ENCODE measurements at places on chromosomes 3 and 15.

- no peak for DNase-seq
Measured at GRCh38 chr15:63332367-63333124, 49.1 kb downstream of the CA12 start.

DNA sequence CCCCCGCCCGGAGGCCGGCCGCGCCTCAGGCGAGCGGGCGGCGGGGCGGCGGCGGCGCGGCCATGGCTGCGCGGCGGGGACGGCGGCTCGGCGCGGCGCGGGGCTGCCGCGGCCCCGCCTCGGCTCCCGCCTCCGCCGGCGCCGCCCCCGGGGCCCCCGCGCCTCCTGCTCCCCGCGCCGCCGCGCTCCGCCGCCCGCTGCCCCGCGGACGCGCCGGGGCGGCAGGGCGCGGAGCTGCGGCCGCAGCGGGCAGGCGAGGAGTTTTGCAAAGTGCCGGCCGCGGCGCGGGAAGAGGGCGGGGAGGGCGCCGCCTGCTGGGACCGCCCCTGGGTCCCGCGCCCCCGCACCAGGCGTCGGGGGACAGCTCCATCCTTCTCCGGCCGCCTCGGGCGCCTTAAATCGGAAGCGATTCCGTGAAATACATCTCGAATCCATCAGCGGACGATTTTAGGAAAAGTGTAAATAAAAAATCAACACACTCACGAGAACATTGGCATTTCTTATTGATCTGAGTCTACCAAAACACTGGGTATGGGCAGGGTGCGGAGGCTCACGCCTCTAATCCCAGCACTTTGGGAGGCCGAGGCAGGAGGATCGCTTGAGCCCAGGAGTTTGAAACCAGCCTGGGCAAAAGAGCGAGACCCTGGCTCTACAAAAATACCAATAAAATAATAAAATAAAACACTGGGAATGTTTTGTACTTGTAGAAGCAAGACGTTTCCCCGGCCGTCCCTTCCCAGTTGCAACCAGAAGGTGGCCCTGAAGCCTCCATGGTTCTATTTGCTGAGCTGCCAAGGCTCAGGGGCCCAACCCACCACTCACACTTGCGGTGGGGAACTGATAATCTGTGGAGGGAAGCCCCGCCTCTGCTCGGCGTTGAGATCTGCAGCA lies 136.9 kb downstream of the NUP210 start:
- no peak for DNase-seq

DNA sequence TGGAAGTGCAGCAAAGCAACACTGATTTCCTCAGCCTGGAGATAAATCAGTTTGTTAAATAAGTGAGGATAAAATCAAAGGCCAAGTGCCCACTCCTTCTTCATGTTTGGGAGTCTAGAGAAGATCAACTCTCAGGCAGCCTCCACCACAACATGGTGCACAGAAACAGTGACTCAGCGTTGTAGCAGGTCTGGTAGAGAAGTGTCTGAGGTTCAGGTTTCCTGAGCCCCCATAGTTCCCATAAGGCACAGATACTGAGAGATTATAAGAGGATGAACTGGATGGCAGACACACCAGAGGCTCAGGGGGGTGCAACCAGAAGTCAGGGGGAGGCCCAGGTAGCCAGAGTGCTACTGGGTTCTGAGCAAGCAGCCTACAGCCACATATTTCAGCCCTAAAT lies 166.7 kb downstream of the FRMD5 start:
- DNase-seq = no peak

GRCh38 chr3:188947401-188948280 lies 224.1 kb upstream of the TPRG1 start:
- no peak for DNase-seq

DNA sequence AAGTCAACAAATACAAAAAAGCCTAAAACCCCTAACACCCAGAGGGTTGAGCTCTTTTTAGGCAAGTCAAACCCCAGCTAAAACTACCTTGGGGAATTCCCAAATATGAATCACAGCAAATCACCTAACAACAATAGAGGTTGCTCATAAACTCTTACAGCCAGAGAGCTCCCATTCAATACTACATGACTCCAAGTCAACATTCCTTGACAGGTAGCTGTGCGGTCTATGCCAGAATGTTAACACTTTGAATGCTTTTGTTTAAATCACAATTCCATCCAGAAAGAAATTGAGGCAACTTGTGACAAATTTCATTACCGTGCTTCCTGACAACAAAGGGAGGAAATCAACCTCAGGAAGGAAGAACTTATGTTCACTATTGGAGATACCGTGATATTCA lies 7.5 kb upstream of the UACA start:
- DNase-seq = no peak

GRCh38 chr3:47007482-47008233 lies 28.2 kb downstream of the NBEAL2 start:
- no peak for DNase-seq

- no peak for DNase-seq
Measured at GRCh38 chr3:126270145-126270811, 86.9 kb downstream of the KLF15 start.

- no peak for DNase-seq
Measured at GRCh38 chr3:129195731-129196256, 12.1 kb upstream of the CNBP start.

DNA sequence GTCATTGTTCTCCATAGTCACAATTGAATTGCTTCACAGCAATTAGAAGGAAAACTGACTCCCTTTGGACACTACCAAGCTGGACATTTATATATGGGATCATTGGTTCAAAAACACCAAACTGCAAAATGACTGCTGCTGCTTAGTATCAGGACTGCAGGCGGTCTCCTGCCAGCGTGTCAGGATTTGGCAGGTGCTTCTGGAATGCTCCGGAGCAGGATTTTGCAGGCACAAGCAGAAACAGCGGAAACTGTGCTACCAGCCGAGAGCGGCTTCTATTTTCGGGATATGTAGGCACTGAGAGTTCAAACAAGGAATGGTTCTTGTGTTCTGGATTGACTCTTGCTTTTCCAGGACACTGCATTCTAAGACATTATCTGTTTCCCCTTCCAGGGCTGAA lies 95.5 kb downstream of the SSR3 start:
- no peak for DNase-seq

- peak; percentile 7 for DNase-seq
Measured at GRCh38 chr3:158845765-158846350, 44.0 kb downstream of the MFSD1 start.

DNA sequence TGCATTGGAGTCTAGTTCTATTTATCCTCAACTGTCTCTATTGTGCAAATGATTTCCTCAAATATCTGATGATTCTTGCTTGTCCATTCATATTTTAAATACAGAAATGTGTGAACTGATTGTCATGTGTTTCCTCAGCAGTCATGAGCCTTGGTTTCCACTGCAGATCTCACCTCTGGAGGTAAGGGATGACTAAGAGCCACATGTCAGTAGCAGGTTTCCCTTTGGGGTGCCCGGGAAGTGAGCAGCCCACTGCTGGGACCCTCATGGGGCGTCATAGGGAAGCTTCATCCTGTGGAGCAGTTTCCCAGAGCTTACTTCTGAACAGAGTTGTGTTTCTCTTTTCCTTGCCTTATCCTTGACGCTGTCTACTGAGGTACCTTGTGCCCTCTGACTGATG lies 149.2 kb upstream of the TOPAZ1 start:
- no peak for DNase-seq

DNA sequence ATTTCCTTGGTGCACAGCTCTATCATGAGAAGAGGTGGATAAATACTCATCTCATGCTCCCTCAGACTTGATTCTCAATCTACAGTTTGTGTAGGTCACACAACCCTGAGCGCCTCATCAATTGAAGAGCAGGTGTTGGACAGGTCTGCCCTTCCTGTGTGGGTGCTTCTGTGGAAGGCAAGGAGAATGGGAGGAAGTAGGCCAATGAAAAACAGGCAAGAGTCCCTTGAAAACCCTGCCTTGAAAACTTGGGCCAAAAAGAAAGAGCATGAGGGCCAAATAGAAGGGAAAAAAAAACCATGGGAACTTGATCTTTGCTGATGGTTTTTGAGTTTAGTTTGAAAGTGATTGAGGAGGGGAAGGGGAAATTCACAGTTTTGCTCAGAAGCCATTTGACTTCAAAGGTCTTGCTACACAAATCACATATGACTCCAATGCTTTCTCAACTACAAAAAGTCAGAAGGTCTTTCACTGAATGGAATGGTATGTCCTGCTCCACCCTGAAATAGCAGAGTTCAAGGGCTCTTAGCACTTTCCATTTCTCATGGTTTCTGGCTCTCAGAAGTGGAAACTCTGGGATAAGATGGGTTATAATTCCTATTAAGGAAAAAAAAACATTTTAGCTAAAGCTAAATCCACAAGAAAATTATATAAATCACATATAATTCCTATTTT lies 37.2 kb upstream of the TM4SF1 start:
- no peak for DNase-seq

GRCh38 chr3:86481031-86481430 lies 509.9 kb downstream of the VGLL3 start:
- no peak for DNase-seq

- no peak for DNase-seq
Measured at GRCh38 chr3:127676456-127676855, 3.7 kb downstream of the ABTB1 start.

DNA sequence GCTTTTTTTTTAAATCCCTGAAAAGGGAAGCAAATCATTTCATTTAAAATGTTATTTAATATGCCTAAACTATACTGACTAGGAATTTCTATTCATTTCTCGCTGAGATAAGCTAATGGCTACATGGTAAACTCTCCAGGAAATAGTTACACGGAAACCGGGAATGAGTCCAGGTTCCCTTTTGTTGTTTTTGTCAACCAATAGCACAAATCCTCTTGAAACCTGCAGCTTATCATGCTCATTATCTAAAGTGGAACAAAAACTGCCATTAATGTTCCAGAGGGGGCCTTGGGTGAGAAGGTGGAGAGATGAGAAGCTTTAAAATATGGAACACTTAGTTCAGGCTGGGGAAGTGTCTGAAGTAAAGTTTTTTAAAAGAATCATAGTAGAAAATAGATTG lies 113.5 kb upstream of the ALCAM start:
- no peak for DNase-seq

DNA sequence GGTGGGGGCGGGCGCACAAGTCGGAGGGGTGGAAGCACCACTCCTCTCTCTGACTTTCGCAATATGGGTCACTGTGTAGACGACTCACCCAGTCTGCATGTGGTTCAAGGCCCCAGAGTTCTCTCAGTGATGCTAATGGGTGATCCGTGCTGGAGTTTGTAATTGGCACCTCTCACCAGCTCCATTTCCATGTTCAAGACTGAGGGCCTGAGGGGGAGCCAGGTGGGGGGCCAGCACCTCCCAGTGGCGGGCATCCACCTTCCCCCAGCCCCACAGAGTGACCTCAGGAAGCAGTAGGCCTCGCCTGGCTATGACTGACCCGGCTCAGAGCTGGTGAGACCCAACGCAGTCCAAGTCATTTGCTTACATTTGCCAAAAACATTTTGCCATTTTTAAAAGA lies 230.0 kb upstream of the ST8SIA2 start:
- DNase-seq = no peak

GRCh38 chr3:104816716-104817115 lies 550.0 kb upstream of the ALCAM start:
- DNase-seq = no peak

- DNase-seq = no peak
Measured at GRCh38 chr15:47486040-47486439, 231.3 kb upstream of the SEMA6D start.

- no peak for DNase-seq
Measured at GRCh38 chr15:86316726-86317383, 237.2 kb downstream of the AGBL1 start.

- DNase-seq = no peak
Measured at GRCh38 chr3:140225996-140226395, 291.0 kb downstream of the CLSTN2 start.

DNA sequence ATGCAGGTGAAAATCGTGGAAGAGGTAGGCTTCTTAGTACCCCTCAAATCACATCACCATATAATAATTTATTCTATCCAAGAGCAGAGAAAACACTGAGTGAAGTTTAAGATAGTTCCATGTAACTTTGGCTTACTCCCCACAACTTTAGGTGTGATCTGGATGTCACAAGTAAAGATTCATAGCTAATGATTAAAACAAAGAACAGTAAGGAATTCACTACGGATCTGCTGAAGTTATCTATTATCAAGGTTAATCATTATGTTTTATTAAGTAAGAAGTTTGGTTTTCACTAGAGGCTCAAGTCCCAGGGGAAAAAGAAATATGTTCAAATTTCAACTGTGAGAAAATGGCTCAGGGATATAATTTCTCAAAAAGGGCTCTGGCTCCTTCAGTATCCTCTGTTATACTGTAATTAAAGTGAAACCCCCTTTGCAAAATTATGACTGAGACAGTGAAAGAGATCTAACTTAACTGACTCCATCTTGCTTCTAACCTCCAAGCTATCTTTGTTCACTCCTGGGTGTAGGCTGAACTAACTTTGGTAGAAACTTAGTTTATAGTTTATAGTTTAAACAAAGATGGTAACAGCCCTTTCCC lies 17.1 kb downstream of the CD80 start:
- no peak for DNase-seq

DNA sequence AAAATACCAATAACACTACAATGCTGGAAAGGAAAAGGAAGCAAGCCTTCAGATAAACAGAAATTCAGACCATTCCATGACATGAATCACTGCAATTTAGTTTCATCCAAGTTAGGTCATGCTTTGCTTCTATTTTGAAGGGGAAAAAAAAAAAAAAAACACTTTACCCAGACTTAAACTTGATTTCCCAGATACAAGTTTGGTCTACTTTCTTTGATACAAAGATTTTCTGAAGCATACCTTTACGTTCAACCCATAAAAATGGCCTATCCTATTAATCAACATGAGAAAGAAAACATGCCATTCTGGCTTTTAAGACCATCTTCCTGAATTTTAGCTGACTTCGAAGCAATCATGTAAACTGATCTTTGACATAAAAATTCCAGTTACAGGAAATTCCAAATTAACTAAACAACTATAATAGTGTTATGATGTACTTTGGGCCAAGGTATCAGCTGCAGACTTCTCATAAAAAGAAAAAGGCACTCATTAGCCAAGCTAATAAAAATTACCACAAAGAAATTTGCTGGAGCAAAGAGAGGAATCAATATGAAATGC lies 12.6 kb downstream of the OSBPL10 start:
- no peak for DNase-seq

- no peak for DNase-seq
Measured at GRCh38 chr15:50751394-50751793, 14.1 kb downstream of the SPPL2A start.

- no peak for DNase-seq
Measured at GRCh38 chr15:81273200-81273599, 50.7 kb downstream of the STARD5 start.

DNA sequence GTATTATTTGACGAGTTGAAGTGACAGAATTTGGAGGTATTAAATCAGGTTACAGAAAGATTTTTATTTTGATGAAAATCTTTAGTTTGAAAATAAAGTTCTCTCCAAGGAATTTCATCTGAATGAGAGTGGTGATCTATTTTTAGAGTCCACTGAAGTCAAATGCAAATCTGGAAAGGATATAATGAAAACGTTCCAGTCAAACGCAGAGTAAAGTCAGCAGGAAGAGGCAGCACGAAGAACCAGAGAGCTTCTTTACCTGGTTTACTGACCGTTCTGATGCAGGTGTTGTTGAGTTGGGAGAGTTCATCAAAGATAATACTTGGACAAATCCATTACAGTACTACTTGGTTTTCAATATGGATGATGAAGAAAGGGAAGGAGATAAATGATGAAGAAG lies 8.7 kb downstream of the P2RY14 start:
- no peak for DNase-seq
